Sciatic nerve (tissue), 2 donors: ENCODE measurements at places on chromosomes 1 and 21.

- no peak for DNase-seq
Observed at GRCh38 chr21:39869141-39869818, 2.0 kb downstream of the PCP4 start.

- DNase-seq: no peak
Observed at GRCh38 chr1:172135978-172136610, 284.4 kb upstream of the C1orf105 start.

- no peak for DNase-seq
Observed at GRCh38 chr21:44918107-44918470, 2.6 kb downstream of the ITGB2 start.

- no peak for DNase-seq
Observed at GRCh38 chr21:45148316-45148990, 74.1 kb downstream of the ADARB1 start.

DNA sequence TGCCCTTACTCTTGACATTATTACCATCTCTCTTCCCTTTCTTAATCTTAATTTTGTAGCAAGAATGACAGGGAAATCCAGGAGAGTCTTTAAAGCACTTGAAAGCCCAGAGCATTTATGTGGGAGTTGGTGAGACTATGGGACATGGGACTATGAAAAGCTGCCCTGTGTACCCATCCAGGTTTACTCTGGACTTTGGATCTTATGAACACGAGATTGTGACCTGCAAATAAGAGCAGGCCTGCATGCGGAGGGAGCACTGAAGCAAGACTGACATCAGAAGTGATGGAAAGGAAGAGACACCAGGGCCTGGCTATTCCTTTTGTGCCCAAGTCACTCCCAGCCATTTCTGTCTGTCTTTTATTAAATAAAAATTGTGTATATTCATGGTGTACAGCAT, 209.6 kb downstream of the NUF2 start:
- no peak for DNase-seq

DNA sequence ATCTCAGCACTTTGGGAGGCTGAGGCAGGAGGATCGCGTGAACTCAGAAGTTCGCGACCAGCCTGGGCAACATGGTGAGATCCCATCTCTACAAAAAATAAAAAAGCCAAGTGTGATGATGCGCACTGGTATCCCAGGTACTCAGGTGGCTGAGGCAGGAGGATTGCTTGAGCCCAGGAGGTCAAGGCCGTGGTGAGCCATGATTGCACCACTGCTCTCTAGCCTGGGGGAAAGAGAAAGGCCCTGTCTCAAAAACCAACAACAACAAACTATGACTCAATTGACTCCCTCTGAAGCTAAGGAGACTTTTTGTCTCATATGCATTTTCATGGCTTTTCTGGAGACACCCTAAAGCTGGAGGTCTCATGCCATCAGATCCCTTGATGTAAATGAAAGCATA, 118.8 kb downstream of the CCDC185 start:
- DNase-seq: no peak

- DNase-seq: no peak
Observed at GRCh38 chr1:70617728-70618127, 206.7 kb downstream of the CTH start.

GRCh38 chr1:115761601-115762302, 6.8 kb downstream of the CASQ2 start:
- no peak for DNase-seq

DNA sequence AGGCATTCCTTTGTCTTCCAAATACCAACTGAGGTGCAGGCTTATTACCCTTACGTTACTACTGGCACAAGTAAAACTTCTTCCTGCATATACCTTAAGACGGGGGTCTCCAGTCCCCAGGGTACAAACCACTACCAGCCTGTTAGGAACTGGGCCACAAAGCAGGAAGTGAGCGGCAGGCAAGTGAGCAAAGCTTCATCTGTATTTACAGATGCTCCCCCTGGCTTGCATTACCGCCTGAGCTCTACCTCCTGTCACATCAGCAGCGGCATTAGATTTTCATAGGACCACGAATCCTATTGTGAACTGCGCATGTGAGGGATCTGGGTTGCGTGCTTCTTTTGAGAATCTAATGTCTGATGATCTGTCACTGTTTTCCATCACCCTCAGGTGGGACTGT, 113.1 kb downstream of the SLC45A1 start:
- DNase-seq: no peak

- DNase-seq: no peak
Observed at GRCh38 chr1:199205740-199206441, 567.1 kb downstream of the PTPRC start.

GRCh38 chr1:185260611-185261010, 56.4 kb downstream of the IVNS1ABP start:
- no peak for DNase-seq

DNA sequence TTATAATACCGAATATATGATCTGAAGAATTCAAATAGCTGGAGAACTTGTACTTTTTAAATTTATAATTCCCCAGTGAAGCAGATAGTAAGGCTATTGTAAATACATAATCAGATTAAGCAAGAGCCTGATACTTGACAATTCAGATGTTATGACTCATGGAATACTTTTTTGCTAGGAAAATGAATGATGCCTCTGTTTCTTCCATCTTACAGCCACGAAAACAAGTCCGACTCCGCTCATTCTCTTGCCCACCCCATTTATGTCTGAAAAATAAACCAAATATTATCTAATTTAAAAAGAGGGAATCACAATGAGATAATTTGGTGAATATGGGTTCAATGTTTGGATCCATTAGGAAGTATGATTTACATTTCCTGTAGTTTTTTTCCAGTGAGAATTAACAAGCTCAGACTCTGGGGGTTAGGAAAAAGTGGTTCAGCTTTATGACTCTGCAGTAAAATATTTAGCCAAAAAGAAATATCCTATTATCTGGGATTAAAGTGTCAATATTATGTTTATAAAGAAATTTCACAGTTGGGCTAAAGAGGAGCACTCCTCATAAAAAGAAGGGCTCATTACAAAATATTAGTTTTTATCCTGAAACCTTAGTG, 50.4 kb upstream of the DAB1 start:
- DNase-seq: no peak

DNA sequence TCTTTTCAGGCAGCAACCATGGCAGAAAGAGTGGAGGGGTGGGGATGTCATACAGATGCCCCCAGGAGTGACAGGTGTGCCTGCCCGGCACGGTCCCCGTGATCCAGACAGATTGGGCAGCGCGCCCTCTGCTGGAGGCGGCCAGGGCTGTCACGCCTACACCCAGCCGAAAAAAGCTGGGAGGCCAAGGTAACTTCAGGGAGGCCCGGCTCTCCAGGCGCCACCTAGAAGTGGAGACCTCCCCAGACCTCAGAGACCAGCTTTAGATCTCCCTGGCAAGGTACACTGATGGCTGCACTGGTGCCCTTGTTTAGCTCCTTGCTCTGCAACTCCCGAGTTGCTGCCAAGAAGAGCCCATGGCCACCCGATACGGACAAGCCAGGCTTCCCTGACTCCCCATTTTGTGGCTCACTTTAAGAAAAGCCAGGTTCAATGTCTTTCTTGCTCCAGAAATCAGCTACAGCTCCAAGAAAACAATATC, 6.6 kb downstream of the GOLT1A start:
- peak; percentile 82 for DNase-seq

DNA sequence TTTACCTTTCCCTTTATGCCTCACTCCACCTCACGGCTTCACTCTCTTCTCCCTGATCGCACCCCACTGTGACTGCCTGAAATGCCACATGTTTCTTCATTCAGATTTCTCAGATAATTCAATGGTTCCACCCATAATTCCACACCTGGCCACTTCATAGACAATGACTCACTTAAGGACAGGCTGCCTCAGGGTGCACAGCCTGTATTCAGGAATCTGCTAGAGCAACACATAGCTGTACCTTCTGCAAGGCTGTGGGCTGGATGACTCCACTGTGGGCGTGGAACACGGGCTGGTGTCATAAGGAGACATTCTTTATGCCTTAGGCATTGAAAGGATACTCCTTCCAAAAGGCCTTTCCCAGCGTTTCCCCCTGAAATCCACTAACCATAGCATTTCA, 36.1 kb downstream of the L1TD1 start:
- DNase-seq: no peak

- DNase-seq: peak; percentile 18
Observed at GRCh38 chr21:45592208-45592619, 50.0 kb upstream of the SLC19A1 start.

DNA sequence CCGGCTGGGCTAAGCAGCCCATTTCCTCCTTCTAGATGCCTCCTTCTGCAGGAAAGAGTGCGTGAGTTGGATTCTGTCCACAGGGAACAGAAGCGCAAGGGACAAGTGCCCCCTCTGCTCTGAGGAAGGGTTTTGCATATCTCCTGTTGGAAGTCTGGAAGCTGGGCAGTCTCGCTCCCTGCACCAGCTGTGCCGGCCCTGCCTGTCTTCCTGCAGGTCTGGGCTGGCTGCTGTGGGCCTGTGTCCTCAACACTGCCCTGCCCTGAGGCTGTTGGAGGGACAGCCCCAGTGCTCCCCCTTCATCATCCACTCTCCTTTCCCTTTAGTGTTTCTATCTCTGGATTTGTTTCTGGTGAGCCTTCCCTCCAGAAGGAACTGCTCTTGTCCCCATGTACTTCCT, 21.8 kb downstream of the ADARB1 start:
- no peak for DNase-seq

DNA sequence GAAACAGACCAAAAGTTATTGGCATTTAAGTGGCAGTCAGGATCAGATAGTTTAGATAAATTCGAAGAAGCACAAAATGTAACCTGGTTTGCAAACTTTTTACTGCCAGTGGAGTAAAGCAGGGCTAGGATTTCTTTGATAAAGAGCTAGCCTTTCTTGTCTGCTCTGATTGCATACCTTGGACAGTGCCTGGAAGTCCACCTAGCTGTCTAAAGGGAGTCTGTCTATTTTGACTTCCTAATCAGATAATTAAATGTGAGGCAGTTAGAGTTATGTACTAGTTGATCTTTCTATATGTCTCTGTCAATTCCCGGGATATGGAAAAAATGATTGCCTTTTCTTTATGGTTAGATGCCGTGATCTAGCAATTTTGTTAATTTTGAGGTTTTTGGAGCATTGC, 4.1 kb downstream of the GPSM2 start:
- no peak for DNase-seq

- peak; percentile 23 for DNase-seq
Observed at GRCh38 chr1:161222175-161223019, 1.0 kb downstream of the APOA2 start.

GRCh38 chr1:155176544-155177071, 3.0 kb downstream of the TRIM46 start:
- DNase-seq: peak; percentile 92

GRCh38 chr1:23480187-23481025, 3.6 kb downstream of the ASAP3 start:
- DNase-seq: no peak

DNA sequence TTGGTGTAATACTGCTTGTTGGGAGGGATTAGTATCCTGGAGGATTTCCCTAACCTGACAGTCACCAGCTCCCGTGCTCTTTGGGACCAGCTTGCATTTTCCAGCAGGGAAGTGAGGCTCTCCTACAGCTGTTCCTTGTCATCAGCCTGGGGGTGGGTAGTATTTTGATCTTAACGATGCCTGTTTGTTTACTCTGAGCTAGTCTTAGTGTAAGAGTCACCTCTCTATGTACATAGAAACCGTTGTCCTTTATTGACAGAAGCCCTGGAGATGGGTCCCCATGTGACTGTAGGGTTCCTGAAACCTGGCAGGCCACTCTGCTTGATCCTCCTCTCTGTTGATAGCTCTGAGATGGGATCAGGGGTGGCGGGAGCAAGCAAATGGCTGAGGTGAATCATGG, 58.0 kb downstream of the ACP6 start:
- DNase-seq: no peak

GRCh38 chr1:47179988-47180563, 9.8 kb downstream of the PDZK1IP1 start:
- no peak for DNase-seq

GRCh38 chr21:16794950-16795349, 717.9 kb upstream of the CXADR start:
- no peak for DNase-seq

DNA sequence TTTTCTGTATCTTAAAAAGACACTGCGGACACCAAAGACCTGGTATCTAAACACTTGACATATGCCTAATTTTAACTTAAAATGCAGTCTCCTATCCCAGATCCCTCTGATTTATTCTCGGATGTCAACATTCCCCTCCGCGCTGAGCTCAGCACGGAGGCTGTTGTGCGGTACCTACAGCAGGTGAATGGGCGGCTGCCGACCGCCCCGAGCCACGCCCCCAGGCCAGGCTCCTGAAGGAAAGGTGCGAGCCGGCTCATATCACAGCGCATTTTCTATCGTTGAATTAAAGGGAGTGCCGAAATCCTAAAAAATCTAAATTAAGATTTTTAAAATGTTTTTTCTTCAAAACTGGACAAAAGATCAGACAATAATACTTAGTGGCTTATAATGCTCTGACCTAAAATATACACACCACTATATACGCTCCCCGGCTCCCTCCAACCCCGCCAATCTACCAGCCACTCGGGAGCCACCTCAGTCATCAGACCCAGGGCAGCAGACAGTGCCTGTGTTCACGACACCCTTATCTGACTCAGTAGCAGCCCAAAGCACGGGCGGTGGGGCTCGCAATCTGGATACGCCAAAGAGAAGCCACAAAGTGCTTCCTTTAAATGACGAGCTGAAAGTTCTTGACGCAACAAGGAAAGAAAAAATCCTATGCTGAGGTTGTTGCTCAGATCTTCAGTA, 4.1 kb downstream of the WRAP73 start:
- DNase-seq: no peak

GRCh38 chr1:109133815-109134214, 19.9 kb downstream of the ELAPOR1 start:
- DNase-seq: no peak

- DNase-seq: no peak
Observed at GRCh38 chr21:17438635-17439034, 74.2 kb upstream of the CXADR start.

DNA sequence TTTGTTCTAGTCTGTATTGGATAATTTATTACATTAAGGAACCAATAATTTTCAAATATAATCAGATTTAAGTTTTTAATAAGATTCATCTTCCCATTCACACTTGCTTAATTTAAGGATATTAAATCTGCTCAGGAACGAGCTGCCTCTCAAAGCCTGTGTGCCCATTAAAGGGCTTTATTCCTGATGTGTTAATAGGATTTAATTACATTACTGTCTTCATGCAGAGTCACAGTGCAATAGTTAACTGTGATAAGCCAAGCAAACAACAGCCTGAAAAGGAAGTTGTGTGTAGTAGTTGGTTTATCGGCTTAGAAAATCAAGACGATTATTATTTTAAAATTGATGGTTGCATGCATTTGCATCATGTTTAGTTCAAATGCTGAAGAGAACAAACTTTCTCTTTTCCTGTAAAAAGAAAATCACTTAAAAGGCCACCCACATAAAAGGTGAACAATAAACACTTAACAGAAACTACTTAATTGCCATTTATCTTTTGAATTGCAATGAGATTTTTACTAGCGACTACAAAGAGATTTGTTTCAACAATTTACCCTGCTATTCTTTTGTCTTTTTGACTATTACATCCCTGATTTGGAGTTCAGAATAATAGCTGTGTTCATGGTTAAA, 174.6 kb downstream of the RWDD3 start:
- DNase-seq: no peak

DNA sequence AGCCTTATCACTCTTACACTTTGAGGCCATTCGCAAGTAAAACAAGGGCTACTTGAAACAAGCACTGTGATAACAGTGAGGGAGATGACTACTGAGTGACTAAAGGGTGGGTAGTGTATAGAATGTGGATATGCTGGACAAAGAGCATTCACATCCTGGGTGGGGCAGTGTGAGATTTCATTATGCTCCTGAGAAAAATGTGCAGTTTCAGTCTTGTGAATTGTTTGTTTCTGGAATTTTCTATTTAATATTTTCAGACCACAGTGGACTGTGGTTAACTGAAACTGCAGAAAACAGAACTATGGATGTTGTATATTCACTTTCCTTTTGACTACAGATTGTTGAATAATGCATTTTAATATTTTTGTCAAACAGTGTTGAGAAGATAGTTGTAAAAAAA, 25.1 kb upstream of the B3GALT2 start:
- no peak for DNase-seq
